CD4-positive, alpha-beta memory T cell (primary cell): ENCODE measurements at places on chromosomes 3 and 15. TPM values are rescaled to one million over a fixed set of nuclear protein-coding genes. Genes with fewer than 3 reads are reported as not detected.

DNA sequence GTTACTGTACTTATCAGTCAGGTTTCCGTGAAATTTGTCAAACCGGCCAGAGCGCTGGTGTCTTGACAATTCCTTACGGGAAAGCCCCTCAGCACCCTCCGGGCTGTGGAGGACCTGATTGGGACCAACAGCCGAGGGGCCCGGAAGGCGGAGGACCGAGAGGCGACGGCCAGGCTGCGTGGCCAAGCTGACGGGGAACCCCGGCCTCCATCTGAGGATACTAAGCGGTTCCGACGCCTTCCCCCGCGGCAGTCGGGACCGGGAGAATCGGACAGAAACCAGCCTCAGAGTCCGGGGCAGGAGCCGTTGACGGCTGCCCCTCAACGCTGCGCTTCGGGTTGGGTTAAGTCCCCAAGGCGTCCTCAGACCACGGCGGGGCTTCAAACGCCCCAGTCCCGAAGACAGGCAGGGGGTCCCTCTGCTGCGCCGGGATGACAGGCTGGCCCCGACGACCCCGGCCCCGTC, 499 bp downstream of the ALDH1A2 start:
- DNase-seq, result no peak

The C3orf49 gene
- polyA plus RNA-seq, result not detected

The EPB42 gene
- not detected for polyA plus RNA-seq

DNA sequence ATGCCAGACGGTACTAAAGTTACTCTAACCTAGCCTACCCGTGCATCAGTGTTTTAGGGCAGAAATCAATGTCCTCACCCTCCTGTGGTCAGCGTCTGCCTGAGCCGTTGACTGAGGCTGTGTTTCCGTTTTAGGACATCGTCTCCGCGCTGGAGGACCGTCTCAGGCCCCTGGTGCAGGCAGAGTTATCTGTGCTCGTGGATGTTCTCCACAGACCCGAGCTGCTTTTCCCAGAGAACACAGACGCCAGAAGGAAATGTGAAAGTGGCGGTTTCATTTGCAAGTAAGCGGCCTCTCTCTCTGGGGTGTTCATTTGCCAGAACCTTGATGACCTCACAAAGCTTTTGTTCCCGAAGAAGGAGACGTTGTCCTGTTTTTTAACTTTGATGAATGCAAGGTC, 217.0 kb downstream of the ITPR1 start:
- DNase-seq, result no peak

DNA sequence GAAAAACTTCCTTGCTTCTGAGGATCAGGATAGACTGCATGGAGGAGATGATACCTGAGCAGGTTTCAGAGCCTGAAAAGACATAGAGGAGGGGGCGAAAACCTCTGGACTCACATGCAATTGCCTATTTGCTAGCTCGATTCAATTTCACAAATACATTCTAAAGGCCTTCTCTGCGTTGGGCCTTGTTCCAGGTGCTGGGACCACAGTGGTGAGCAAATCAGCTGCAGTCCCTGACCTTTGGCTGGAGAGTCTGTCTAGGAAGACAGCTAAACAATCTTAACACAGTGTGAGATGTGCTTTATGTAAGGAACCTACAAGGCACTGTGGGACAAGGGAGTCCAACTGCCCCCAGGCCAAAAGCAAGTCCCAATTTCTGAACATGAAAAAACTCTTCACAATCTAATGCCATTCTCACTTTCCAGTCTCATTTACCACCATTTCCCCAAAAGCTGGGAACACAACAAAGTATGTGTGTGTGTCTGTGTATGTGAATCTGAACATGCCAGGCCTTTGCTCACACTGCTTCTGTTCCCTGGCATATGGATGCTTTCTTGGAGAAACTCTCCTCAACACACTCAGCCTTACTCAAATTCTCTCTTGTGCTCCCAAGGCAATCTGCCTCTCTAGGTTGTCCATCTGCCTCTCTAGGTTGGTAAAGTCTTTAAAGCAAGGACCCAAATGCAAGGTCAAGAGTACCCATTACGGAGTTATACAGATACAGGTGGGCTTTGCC, 2.1 kb upstream of the PCCB start:
- DNase-seq, result no peak

DNA sequence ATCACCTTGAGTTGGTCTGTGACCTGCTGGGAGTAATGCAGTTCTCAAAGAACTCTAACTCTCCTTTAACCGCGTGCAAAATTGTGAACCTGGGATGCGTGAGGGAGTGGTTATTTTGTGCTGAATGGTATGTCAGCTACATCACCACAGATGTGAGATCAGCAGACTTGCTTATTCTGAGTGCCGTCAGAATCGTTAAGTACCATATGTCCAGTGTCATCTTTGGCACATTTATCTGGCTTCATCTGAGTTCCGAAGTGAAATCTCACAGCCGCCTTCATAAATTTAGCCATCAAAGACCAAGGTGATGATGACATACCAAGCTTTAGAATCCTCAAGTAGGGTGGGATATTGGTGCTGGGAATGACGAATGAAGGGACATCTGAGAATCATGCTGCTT, 347.2 kb upstream of the TPRG1 start:
- DNase-seq, result no peak

DNA sequence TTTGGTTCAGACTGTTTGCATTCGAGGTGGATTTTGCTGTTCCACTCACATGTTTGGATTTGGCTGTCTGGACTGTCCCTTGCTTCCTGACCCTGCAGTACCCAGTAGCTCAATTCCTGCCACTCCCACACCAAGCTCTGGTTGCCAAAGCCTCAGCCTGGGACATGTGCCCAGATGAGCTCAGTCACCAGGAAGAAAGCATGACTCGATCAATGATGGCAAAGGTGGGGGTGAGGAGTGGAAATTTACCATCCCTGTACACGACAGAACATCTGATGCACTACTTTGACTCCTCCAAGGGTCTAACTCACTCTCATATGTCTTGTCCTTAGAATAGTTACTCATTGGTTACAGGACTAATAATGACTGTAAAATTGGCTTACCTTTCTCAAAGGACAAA, 45.2 kb downstream of the ZNF385D start:
- no peak for DNase-seq

DNA sequence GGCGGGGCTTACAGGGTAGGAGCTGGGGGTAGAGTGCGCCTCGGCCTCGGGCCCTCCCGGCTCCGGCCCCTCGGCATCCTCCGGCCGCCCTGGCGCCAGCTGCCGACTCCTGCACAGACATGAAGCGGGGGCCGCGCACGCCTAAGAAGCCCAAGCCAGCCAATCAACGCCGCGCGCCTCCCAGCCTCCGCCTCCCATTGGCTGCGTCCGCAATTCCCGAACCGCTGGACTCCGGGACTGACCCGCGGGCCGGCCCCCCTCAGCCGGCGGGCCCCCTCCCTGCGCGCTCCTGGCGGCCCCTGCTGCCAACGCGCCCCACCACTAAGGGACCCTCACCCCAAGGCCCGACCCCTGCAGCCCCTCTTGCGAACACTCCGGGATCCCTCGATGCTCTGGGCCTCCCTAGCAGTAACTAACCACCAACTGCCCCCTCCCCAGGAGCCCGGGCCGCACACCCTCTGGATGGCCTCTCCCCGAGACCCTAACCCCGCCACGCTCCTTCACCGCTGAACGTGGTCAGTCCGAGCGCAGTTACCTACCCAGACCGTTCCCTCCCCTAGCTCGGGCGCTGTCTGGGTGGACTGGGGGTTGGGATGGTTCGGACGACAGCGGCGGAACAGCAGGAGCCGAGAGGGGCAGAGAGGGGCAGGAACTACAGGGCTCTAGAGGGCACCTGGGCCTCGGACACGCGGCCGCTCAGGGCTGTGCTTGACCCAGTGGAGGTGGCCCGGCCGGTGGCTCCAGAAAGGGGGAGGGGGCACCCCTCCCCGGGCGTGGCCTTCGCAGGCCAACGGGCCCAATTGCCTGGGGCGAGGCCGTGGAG, 5.0 kb downstream of the GATA2 start:
- DNase-seq, result no peak

The KCNMB2 gene
- polyA plus RNA-seq, result not detected

GRCh38 chr15:58264053-58264971, 126.1 kb downstream of the AQP9 start:
- no peak for DNase-seq

DNA sequence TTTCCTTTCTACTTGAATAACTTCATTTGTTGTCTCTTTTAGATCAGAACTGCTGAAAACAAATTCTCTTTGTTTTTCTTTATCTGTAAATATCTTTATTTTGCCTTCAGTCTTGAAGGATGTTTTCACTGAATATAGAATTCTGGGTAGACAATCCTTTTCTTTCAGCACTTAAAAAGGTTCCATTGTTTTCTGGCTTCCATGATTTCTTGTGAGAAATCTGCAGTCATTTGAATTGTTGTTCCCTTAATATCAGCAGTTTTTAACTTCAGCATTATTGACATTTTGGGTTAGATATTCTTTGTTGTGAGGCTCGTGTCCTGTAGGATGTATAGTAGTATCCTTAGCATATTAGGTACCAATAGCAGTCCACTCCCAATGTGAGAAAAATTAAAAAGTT, 65.8 kb downstream of the SV2B start:
- DNase-seq, result no peak

The ABHD2 gene
- 27.8 TPM for polyA plus RNA-seq

- no peak for DNase-seq
These were observed 144.1 kb upstream of the PEX5L start for GRCh38 chr3:180180795-180181194.

The TEX55 gene
- not detected for polyA plus RNA-seq

GRCh38 chr3:134054881-134055280, 25.2 kb upstream of the SLCO2A1 start:
- DNase-seq, result no peak

GRCh38 chr3:121835465-121835801, 424 bp downstream of the EAF2 start:
- no peak for DNase-seq

The CALML4 gene
- polyA plus RNA-seq, result 0.79 TPM

DNA sequence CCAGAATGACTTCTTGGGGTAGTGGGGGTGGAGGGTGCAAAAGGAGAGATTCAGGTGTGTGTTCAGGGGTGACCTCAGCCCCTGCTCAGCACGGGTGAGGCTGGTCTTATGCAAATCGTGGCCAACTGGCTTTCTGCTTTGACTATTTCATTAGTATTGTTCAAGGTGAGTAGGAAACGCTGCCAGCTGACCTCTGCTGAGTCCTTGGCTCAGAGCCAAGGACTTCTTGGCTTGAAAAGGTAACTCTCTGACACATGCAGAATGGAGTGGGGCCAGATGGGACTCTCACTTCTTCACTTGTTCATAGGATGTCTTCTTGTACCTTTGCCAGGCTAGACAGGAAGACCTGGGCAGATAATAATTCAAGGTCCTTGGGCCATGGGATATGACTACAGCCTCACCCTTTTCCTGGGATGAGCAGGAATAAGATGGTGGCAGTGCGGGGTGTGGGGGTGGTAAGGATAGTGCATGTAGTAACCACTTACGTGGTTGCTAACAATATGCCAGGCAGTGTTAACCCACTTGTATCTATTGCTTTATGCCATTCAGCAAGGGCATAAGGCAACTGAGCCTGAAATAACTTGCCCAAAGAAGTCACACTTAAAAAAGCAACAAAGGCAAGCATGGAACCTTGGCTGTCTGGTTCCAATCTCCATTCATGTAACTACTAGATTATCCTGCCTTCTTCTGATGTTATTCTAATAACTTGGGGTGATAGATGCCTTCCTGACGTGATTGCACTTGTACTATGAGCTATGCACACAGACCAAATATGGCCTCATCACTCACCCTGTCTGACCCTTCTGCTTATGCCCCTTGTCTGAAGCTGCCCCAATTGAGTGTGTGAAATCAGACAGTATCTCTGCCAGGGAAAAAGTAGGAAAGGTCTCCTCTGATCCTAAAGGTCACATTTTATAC, 193.1 kb downstream of the NR1D2 start:
- DNase-seq, result no peak

DNA sequence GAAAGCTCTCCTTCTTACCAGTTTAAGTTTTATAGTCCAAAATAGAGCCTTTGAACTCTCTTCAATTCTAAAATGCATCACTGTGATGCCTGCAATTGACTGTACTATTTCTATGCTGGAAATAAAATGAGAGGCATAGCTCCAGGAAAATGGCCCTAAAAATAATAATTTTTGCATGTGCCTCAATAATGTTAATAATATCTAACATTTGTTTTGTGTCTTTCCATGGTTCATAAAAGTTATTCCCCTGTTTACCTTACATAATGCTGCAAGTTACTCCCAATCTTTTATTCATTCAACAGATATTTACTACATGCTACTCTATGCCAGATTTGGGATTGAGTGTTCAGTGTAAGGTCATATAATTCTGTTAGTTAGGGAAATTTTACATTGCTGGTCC, 574.0 kb downstream of the RBMS3 start:
- DNase-seq, result no peak

DNA sequence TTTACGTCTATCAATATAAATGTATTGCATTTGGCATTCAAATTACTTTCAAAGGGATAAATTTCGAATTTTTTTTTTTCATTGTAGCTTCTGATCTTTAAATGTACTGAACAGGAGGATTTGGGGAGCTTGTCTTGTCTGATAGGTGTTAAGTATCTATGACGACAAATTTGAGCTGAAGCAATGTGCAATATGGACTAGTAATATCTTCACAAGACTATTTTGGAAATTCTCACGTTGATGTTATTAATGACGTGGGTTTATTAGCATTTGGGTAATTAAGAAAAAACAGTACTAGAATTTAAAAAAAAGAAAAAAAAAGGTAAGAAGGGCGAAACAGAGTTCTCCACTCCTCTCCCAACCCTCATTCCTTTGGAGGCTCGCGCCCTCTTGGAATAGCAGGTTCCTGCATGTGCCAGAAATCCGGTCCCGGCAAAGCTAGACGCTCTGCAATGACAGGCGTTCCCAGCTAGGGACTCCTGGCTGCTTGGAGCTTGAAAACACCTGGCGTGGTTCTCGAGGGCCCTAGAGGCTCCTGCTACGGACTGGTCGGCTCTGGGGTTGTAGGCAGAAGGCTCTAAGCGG, 648 bp upstream of the P2RY1 start:
- DNase-seq, result no peak

The PLCL2 gene
- polyA plus RNA-seq, result 89.4 TPM

The LTF gene
- polyA plus RNA-seq, result not detected

GRCh38 chr3:119826711-119827608, 45.1 kb downstream of the NR1I2 start:
- no peak for DNase-seq

DNA sequence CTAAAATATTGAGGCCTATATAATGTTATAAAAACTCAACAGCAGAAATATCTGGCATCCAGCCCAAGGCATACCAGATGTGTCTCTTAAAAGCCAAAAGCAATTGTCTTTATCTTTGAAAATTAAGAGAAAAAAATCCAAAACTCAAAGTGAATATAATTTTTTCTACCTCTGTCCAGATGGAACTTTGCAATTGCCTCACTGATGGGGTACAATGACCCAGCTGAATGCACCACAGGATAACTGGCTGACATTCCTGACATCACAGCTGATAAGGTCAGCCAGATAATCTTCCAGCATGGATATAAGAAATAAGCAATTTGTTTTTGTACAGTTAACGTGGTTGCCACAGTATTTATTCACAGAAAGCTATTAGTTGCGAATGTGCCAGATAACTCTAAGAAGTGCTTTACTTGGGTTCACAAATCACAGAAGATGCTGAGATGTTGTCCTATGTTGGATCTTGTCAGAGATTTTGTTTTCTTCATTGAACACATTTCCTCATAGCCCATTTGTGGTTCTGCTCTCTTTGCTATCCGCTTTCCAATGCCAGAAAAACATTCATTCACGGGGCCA, 566.9 kb upstream of the CCDC54 start:
- no peak for DNase-seq

- no peak for DNase-seq
These were observed 982.3 kb downstream of the ROBO2 start for GRCh38 chr3:78022232-78022631.
